Epithelial cell of prostate (primary cell): ENCODE measurements at places on chromosomes 6 and 20.

DNA sequence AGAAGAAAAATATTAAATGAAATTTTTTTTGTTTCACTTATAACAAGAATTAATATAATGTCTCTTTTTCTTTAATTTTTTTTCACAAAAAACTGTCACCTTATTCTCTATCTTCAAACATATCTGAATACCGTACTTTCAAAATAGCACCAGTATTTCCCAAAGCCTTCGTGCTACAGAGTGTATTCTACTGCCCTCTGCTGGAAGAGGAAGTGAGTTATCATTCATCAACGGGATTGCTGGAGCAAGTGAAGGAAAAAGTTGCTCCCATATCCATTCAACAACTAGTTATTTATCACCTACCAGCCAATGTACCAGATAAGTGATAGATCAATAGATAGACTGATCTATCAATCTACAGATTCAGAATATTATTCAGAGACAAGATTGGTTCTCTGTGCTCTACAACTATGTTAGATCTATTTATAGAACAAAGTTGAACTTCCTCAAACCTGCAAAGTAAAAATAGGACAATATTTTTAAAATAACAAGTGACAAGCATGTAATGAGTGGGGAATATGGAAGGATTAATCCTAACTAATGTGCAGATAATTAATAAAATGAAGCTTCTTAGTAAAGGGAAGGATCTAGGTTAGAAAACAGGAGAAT is 26.7 kb upstream of the TFAP2B start:
- DNase-seq, result no peak

DNA sequence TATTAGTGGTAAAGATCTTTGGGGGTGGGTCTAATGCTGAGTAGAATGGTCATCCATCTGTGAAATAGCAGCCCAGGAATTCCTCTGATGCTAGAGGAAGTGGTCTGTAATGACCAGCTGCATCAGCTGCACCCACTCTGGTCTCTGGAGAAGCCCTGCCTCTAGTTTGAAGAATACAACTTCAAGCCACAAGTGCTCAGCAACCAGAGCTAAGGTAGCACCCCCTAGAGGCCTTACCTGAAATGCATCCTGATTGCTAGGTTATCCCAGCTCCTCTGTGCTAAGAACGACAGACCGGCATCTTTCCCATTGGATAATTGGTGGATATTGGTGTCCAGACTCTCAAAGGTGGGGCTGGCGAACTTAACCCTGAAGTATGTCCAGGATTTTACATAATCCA is 58.2 kb downstream of the DNAH8 start:
- no peak for DNase-seq

DNA sequence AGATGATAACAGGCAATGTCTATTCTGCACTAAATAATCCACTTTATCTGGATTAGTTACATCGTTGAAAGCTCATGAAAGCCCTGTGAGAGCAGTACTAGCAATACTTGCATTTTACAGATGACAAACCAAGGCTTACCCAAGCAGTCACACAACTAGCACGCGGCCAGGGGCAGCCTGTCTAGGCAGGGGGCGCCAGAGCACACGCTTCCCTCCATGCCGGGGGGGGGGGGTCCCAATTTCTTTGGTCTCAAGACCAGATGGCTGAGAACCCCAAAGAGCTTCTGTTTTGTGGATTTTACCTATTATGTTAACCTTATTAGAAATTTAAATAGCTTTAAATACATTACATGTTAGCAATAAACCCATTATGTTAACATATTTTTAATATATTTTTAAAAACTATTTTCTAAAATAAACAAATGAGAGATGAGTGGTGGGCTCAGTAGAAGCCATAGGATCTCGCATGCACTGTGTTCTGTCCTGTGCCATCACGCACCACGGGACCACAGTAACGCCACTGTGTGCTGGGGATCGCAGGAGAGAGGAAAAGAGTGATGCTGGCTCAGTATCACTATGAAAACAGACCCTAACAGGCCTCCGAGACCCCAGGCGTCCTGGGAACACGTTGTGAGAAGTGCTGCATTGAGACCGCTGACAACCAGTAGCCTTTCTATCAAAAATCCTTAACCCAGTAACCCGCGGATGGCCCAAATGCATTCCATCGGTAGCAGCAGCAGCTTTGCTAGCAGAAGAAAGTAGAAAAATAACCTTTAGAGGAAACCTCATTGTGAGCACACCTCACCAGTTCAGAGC is 5.3 kb upstream of the PRR18 start:
- DNase-seq, result no peak

- DNase-seq, result no peak
These were observed 16.2 kb downstream of the ADGRB3 start for GRCh38 chr6:68651011-68651985.

DNA sequence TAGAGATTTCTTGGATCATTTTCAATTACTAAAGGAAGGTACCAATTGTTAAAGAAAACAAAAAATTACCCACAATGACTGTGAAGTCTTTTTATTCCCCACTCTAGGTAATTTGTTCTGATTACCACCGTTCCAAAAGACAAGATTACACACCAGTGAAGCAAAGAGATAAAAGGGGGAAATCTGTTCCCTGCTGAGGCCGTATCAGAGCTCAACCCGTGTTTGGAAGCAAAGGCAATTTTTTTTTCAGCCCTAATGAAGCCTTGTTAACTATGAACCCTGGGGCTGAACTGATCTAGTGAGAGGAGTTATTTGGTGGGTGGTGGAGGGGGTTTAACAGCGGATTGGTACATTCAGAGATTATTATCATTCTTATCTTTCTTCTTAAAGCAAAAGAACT is 128.5 kb downstream of the ALDH8A1 start:
- DNase-seq, result no peak

DNA sequence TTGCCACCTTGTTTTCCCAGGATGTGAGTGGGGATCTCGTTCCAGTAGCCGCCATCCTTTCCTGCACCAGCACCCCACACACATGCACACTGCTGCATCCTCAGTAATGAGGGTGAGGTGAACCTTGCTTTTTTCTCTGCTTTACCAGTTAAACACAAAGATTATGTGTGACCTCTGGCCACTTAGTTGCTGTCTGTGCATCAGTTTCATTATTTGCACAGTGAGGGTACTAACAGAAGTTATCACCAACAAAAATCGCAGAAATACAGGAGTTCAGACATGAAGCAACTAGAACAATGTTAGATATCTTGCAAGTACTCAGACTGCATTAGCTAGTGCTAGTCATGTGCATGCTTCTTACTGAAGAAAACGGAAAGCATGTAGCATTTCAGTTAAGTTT is 17.4 kb upstream of the DACT2 start:
- DNase-seq, result no peak

- no peak for DNase-seq
These were observed 58.4 kb downstream of the ANKEF1 start for GRCh38 chr20:10093087-10093591.

GRCh38 chr6:49645139-49645538 is 8.5 kb upstream of the RHAG start:
- DNase-seq, result no peak

DNA sequence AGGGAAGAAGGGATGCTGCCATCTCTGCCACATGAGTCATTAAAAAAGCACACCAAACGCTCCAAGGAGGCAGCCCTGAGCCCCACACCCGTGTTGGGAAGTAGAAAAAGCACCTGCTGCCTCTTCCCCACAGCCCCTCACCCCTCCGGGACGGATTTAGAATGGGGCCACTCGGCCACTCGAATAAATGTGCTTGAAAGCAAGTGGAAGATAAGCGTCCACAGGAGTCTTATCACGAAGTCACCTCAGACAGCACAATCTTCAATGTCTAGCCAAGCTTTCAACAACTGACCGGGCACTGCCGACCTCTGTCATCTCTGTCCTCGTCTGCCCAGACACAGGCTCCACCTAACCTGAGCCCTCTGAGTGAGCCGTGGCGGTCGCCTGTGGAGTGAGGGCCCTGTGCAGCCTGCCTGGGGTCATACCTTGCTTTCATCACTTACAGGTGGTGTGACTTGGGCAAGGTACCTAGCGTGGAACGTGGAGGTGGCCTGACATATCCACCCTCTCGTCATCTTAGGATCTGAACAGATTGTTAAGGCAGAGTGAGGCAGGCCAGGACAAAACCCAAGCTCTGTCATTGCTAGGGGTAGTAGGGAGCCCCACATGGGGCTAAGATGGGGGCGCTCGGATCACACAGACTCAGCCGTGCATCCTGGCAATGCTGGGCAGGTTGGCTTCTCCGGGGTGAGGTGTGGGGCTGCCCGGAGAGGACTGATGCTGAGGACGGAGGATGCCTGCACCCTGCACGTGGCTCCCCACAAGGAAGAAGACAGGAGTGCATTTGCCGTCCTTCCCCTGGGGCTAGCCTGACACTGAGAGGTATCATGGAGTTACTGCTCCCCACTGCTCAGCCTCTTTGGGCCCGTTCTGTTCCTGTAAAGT is 34.8 kb downstream of the PSMG4 start:
- no peak for DNase-seq

- DNase-seq, result no peak
These were observed 221.7 kb upstream of the MARCKS start for GRCh38 chr6:113635222-113635986.

DNA sequence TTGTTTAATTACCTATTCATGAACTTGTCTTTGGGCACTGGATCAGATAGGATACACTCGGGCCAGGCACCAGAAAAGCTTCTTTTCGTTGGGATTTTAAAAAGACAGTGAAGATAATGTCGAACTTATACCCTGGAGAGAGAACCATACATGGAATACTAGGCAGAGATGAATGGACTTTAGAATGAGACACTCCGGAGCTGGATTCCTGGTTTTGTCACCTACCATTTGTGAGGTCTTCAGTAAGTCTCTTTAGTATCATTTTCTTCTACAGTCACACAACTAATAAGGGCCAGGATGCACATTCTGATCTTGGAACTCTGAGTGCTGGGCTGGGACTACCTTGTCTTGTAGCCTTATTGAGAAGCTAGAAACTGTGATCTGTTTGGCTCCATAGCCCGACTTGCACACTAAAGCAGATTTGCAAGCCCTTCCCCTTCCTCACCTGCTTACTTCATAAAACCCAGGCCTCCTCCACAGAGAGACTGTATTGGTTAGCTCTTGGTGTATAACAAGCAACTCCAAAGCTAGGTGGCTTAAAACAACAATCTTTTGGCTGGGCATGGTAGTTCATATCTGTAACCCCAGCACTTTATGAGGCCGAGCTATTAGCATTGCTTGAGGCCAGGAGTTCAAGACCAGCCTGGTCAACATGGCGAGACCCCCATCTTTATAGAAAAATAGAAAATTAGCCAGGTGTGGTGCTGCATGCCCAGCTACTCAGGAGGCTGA is 7.4 kb upstream of the IFT52 start:
- no peak for DNase-seq

GRCh38 chr6:28303570-28303969 is 22.2 kb downstream of the PGBD1 start:
- no peak for DNase-seq

- no peak for DNase-seq
These were observed 36.2 kb downstream of the ARHGAP18 start for GRCh38 chr6:129673748-129674147.
